ENCODE measurements at places on chromosomes 13 and 19.

GRCh38 chr13:95030821-95031343 lies 270.4 kb downstream of the ABCC4 start:
- DNase-seq = peak; percentile 11

DNA sequence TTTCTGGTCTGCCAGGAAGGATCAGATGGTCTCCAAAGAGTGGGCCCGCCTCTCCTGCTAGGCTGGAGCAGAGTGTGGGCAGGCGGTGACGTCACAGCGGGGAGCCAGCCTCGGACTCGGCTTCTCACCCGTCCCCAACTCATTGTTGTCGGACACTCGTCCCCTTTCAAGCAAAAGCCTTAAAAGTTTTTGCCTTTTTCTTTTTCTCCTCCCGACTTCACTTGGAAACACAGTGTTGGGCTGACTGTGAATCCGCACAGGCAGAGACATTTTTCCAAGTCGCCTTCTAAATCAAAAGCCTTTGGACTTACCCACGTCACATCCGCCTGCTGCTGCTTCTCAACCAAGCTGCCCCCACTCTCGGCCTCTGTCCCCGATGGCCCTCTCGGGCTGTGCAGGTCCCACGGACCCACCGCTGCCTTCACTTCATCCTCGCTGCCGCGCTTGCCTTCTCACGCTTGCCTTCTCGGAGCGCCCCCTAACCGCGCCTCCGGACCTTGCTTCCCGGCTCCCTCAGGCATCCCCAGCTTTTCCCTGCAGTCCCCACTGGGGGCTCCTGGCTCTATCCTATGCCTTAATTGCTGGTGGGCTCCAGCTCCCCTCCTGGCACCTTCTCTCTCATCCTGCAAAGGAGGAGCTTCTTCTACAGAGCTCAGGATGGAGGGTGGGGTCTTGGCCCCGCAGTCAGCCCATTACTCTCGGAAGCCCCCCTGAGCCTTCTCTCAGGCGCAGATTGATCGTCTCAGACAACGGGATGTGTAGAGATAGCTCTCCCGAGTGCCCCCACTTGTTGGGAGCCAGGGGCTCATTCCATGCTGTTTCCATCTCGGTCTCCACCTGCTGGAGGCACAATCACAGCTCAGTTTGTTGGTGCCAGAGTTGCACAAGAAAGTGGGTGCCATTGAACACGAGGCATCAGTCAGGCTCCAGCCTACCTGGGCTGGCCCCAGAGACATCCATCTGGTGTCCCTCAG lies 3.9 kb upstream of the ZNF135 start:
- DNase-seq = peak; percentile 88

DNA sequence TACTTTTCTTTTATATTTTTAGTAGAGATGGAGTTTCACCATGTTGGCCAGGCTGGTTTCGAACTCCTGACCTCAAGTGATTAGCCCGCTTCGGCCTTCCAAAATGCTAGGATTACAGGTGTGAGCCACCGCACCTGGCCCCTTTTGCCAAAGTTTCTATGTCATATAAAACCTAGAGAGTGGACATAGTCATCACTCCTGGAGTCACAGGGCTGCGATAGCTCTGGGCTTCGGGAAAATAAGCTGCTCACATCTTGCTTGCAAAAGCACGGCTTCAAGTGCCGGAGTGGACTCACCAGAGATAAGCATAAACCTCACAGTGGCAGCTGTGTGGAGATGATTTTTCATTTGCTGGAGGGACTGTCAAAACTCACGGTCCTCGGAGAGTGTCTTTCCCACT lies 171.2 kb downstream of the TEX29 start:
- DNase-seq = no peak

DNA sequence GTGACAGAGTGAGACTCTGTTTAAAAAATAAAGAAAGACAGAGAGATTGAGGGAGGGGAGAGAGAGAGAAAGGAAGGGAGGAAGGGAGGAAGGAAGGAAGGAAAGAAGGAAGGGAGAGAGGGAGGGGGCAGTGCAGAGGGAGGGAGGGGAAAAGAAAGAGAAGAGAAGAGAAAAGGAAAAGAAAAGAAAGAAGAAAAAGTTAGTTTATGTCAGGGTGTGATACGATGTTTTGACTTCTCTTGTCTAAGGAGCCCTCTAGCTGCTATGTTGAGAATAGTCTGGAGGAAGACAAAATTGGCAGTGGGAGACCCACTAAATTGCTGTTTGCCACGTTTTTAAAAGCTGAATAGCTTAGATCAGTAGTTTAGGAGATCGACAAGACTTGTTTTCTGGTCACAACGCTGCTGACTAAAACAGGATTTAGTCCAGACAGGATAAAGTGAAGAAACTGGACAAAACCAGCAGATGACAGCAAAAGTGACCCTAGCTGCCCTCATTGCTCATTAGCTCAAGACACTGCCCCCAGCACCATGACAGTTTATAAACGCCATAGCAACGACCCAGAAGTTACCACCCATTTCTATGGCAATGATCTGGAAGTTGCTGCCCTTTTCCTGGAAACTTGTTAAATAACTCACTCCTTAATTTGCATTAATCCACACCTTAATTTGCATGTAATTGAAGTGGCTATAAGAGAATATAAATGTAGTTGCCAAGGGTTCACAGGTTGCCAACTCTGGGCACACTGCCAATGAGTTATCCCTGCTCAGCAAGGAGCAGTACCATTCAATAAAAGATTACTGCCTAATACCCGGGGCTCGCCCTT lies 11.1 kb downstream of the TEX101 start:
- no peak for DNase-seq

DNA sequence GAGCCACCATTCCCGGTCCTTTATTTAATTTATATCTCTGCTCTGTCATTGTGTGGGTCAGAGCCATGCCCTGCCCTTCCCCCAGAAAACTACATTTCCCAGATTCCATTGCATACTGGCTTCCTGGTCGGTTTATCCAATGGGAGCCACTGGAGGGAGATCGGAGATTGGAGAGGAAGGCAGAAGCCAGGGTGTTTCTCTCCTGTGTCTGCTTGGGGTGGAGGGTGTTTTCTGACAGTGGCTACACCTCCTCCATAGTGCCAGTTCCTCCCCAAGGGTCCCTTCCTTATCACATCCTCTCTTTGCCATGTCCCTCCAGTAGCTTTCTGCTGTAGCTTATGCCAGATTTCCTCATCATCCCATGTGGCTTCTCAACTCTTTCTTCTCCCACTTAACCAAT lies 19.0 kb downstream of the OLFM2 start:
- peak; percentile 68 for DNase-seq

GRCh38 chr13:29538652-29539040 lies 56.8 kb downstream of the SLC7A1 start:
- no peak for DNase-seq

- no peak for DNase-seq
These were observed 348.5 kb downstream of the FOXO1 start for GRCh38 chr13:40317980-40318327.

DNA sequence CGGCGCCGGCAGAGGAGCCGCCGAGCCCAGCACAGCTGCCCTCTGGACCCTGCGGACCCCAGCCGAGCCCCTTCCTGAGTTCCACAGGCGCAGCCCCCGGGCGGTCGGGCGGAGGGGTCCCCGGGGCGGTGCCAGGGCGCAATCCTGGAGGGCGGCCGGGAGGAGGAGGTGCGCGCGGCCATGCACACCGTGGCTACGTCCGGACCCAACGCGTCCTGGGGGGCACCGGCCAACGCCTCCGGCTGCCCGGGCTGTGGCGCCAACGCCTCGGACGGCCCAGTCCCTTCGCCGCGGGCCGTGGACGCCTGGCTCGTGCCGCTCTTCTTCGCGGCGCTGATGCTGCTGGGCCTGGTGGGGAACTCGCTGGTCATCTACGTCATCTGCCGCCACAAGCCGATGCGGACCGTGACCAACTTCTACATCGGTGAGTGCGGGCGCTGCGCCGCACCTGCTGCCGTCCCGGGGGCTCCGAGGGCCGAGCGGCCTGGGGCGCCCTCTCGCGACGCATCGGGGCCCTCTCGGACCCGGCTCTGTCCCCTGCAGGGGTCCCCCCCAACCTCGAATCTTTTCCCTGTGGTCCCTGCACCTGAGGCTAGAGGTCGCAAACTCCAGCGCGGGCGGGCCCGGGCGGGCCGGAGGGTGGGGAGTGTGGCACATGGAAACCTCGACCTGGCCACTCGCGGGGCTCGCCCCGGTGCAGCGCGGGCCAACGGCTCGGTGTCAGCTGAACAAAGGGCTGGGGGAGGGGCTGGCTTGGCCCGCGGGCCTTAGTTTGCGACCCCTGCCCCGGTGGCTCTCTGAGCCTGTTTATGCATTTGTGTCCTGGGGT lies at the start of gene KISS1R:
Gene KISS1R (plus strand): TSS at position 11 of the 829 bp plus-strand sequence. CDS start 170 bp downstream, at position 181.
- DNase-seq = peak; percentile 83

- DNase-seq = no peak
These were observed 166.9 kb downstream of the GPC5 start for GRCh38 chr13:91565296-91565695.

- no peak for DNase-seq
These were observed 47.4 kb downstream of the SMAD9 start for GRCh38 chr13:36872621-36873020.
